ENCODE measurements at places on chromosomes 7 and 10. TPM values are rescaled to one million over a fixed set of nuclear protein-coding genes. Genes with fewer than 3 reads are reported as not detected.

Gene EBLN1
- not detected for total RNA-seq

Gene TEX36
- not detected for total RNA-seq

Gene NANOS1
- 0.13 TPM for total RNA-seq

Gene EGR2
- total RNA-seq = 4.8 TPM

- no peak for DNase-seq
Measured at GRCh38 chr7:65471587-65471986, 97.9 kb downstream of the ZNF92 start.

DNA sequence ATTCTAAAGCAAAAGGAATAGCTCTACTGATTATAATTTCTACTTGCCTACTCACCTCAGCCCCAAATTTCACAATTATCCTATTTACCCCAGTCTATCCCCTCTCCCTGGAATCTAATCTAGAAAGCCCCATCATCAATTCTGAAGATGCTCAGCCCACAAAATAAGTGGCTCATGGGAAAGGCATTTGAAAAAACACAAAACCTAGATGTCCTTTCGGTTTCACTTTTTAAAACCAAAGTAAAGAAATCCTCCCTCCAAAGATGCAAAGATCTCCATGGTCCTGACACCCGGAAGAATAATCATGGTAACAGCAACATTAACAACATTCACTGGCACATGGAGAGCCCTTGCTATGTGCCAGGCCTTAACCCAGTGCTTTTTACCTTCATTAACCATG, 224.8 kb downstream of the FGFR2 start:
- DNase-seq = no peak

DNA sequence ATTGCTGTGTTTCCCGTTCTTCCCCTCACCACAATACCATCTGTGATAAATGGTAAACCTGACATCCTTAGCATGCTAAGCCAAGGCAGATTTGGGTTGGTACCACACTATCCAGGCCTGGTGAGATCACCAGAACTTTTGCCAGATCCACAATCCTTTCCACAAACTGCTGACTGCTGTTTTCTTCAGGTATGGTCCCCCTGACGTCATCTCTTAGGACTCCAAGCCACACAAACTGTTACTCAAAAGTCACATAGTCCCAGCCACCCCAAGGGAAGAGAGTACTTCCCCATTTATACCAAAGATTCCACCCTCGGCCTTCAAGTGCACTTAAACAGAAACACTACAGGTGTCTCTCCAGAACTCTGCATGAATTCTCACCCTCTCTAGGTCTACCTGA, 34.8 kb downstream of the SLC25A13 start:
- no peak for DNase-seq

- DNase-seq = no peak
Measured at GRCh38 chr7:141221007-141221612, 147.2 kb downstream of the TMEM178B start.

DNA sequence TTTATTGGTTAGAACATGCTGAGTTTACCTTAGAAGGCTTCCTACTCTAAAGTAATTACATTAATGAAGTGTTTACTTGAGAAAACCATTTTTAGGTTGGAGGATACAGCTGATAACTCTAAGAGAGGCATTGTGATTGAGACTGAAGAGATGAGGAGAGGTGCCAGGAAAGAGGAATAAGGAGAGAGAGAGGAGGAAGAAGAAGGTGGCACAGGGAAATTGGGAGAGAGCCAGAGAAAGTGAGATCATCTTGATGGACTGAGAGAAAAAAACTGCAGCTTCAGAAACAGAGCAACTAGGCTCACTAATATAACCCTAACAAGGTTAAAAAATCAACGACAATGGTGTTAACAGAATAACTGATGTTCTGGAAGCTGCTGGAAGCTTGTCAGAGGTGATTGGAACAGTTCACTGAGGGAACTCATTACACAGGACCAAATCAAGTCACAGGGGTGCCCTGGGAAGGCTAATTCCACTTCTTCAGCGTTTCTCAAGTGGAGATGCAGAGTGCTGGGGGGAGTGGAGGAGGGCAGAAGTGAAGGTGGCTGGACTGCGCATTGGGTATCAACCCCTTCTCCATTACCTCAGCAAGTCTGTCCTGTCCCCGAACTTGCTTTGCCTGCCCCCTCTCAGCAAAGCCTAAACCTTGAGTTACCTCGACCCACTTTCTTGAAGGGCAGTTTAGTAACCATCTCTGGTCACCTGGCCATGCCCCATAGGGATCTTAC, 6.9 kb upstream of the SORBS1 start:
- DNase-seq = no peak

DNA sequence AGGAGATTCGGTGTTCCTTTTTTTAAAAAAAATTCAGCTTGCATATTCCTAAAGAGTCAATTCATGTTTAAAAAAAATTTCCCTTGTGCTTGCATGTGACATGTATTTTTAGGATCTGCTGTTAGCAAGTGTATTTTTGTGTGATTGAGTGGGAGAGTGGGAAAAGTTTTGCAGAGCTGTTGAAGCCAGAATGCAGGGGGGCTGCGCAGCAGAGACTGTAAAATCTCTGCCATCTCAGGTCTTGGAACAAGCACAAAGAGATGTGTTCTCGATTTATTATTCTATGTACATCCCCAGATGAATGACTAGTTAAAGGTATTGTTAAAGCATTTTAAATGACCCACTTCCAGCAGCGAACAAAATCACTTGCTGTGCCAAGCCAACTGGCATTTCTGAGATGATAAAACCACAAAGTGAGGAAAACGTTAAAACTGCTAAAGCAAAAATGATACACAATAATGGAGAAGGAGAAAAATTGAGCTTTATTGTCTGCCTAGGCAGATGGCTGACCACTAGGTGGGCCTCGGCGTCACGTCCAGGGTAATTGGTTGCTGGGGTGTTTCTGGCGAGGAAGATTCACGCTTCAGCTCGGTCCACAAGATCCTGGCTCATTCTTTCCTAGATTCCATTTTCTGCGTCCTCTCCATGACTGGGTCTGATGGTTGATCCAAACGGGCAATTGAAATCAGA, 67.0 kb upstream of the ATRNL1 start:
- no peak for DNase-seq

GRCh38 chr7:155899596-155899995, 87.3 kb upstream of the SHH start:
- DNase-seq = no peak

GRCh38 chr10:105514106-105514505, 873.0 kb downstream of the SORCS3 start:
- DNase-seq = no peak

GRCh38 chr10:118963933-118964332, 65.6 kb upstream of the NANOS1 start:
- no peak for DNase-seq

Data from activated CD4-positive, alpha-beta memory T cell treated with anti-CD3 and anti-CD28 coated beads, Interleukin-2, amount 10 ng/mL, durations not matched to agents 7 days and 5 days (primary cell).